Ureter (tissue), 1 donor: ENCODE measurements at places on chromosomes 7 and 10.
A peak's percentile ranks its signal among the peaks of the same experiment; 100 is the strongest.

DNA sequence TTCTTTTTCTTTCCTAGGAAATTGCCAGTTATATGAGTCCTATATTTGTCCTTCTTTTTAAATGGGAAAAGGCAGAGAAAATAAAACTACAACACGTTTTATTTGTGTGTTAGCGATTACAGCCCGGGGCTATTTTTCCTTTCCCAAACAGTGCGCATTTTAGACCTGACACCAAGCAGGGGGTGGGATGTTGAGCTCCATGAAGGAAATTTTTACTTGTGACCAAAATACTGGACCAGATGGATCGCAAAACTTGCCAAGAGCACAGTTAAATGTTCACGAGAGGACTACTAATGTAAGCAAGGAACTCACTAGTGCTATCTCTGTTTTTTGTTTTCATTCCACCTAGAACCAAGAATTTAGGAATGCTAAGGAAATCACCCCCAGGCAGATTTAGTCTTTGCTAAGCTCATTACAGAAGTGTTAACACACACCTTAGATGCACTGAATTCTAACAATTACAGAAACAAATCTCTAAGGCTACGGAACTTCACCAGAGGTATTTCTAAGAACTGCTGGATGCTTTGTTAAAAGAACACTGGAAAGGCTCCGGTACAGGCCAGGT, 114.8 kb downstream of the JAZF1 start:
- no peak for DNase-seq

GRCh38 chr7:120441850-120442249, 168.9 kb downstream of the KCND2 start:
- no peak for DNase-seq

- DNase-seq = no peak
Measured at GRCh38 chr7:21304808-21305375, 123.0 kb upstream of the SP4 start.

GRCh38 chr7:151484971-151485707, 34.6 kb downstream of the RHEB start:
- no peak for DNase-seq

DNA sequence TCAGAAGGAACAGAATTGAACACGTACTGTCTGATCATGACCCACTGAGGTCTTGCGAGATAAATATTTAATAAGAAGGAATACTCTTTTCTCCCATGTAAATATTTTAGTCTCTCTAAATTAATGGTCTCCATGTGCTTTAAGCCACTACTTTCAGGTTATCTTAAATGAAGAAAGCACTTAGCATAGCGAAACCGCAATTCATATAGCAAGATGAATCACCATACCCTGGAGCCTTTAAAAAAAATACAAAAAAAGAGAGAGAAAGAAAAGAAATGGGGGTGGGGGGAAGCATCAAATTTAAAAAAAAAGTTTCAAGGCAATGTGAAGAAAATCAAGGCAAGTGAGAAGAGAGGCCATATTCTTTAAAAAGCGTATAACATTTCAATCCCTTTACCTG, 82.5 kb downstream of the CTTNBP2 start:
- no peak for DNase-seq

- no peak for DNase-seq
Measured at GRCh38 chr7:98669329-98670000, 52.4 kb downstream of the NPTX2 start.

GRCh38 chr10:73494213-73494612, 1.6 kb downstream of the PPP3CB start:
- no peak for DNase-seq

- DNase-seq = peak; percentile 27
Measured at GRCh38 chr10:123858907-123859652, 32.5 kb downstream of the CPXM2 start.

DNA sequence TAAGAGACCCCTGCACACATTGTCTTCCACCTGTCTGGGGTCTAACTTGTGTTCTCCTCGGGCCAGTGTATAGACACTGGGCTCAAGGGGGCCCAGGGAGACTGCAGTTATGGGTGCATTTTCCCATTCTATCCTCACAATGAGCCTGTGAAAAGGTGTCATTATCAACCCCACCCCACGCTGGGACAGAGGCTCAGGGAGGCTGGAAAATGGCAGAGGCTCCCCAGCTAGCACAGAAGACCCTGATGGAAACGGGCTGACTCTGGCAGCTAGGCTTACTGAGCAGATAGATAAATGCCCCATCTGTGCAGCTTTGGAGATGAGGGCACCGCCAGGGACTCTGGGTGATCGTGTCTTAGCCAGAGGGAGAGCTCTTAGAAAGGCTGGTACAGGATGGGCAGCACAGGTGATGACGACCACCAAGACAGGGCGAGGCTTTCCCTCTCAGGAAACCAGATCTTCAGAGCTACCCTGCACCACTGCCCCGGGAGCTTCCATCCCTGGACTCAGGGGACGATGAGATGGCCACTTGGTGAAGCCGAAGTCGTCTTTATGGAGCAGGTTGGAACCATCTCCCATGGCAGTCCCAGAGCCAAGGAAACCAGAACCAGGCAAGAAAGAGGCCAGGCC, 58.2 kb upstream of the CHST15 start:
- DNase-seq = no peak

DNA sequence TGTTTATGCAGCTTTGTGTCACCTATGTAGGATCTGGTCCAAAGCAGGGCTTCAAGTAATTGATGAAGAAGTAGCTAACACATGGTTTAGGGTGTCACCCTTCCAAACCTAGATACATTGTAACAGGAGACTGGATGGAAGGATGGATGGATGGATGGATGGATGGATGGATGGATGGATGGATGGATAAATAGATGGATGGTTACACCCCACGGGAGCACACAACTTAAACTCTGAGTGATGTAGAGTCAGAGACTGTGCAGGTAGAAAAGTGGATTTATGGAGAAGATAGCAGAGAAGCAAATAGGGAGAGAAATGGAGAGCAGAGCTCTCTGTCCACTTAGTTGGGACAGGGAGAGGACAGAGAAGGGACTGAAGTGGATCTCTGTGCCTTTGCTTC, 78.4 kb downstream of the NHLRC2 start:
- no peak for DNase-seq

GRCh38 chr10:81116201-81116600, 578.5 kb downstream of the SH2D4B start:
- no peak for DNase-seq

DNA sequence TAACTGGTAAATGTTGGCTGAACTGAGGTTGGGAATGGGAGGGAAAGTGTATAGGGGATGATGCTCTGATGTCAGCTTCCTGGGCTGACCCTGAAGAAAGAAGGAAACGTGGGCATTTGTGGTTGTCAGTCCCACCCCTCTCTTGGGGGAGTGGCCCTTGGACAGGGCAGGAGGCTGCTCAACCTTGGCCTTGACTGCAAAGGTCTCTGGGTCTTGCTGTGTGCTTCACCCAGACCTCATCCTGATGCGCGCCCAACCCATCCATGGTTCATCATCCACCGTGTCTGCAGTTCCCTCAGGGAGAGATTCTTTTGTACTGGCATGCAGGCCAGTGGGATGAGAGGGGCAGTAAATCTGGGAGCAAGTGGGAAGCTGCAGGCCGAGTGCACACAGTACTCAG, 4.7 kb upstream of the ZYX start:
- DNase-seq = no peak

- no peak for DNase-seq
Measured at GRCh38 chr7:26891400-26892350, 27.3 kb upstream of the SKAP2 start.

DNA sequence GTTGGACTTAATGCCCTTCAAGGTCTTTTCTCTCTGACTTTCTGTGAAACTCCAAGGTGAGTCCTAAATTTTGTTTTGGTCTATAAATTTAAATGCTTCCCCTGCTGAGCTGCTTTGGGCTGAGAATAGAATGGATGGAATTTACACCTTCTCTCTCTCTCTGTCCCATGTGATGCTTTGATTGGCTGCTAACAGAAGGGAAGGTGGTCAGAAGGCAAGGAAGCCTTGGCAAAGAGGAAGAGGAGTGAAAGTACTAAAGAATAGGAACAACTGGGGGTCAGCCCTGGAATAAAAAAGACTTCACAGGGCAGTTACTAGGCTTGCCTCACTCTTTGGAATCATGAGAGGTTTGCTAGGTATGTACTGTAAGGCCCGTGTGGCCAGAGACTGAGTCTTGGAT, 260.2 kb downstream of the AUTS2 start:
- no peak for DNase-seq

DNA sequence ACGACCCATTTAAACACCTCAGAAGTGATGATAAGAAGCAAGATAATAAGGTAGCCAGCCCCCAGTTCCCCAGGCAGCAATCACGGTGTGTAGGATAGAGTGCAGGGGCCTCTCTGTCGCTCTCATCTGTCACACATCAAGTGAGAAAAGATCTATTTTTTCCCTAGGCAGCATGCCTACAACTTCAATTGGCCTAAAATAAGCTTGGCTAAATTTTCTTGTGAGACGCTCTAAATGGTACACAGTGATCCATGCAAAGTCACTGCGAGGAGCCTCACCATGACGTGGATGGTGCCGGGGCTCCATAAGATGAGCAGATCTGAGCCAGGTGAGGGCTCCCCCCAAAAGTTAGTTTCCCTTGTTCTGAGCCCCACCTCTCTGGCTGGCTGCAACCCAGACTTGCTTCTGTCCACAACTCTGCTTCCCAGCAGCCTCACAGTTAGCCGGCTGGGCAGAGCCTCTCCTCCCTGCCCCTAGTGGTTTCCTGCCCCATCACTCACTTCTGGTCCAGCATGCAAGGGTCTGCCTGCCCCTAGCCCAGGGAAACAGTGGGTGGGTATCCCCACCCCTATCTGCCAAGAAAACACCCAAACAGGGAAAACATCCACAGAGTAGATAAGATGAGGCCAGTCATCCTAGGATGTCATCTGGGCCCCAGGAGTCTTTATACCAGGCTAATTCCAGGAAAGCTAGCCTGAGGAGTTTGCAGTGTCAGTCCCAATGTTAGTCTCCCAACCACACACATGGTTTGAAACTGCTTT, 342.1 kb downstream of the GRID1 start:
- no peak for DNase-seq

DNA sequence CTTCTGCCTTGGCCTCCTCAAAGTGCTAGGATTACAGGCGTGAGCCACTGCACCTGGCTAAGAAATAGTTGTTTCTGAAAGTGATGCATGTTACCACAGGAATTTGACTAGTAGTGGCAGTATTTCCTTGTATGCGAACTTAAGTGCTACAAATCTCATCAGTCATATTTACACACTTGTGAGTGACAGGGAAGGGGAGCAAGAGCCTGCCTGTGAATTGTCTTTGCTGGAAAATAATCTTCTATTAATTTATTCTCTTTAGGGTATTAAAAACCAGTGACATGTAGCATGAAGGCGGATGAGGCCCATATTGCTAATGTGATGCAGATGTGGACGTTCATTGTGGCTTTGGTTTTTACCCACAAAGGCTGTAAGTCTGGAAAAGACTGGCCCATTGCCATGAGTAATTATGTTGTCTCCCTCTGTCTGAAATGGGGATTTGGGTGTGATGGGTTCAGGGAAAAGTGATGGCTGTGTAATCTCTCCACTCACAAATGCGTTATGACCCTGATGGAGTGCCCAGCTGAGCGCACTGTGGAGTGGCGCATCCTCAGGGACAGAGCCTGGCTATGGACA, 97.6 kb downstream of the CCNY start:
- DNase-seq = no peak

DNA sequence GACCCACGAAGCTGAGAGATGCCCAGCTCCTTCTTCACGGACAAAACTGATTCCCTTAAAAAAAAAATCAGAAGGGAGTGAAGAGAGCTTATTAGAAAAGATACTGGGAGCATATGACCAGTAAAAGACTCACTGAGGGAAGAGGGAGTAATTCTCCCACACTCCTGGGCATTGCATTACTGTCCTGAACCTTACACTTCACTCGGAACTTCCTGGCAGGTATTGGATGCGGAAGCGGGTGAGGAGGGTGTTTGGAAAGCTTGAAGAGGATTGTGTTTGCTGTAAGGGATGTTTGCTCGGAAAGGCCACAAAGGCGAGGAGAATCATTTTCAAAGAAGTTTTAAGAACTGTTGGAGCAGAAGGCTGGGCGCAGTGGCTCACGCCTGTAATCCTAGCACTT, 375 bp downstream of the HKDC1 start:
- DNase-seq = no peak

DNA sequence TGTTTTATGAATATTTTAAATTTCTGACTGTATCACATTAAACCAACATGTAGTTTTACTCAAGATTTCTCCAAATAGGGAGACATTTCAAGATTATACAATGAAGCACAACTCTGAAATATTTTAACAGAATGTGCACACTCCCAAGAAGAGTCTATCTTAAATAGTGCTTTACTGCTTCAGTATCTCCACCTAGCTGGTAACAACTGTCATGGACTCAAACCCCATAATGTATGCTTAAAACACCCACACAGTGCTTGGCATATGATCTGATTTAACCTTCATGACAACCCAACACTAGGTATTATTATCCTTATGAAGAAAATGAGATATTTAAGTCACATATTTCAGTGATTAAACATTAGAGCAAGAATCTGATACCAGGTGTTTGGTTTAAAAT, 45.9 kb downstream of the ASZ1 start:
- no peak for DNase-seq
